Lower leg skin (tissue), 4 donors: ENCODE measurements at places on chromosomes 5 and 9. TPM values are rescaled to one million over a fixed set of nuclear protein-coding genes. Genes with fewer than 3 reads are reported as not detected.

The ECM2 gene
- total RNA-seq: 3.0 TPM

The CATSPER3 gene
- total RNA-seq: not detected

The ATOSB gene
- total RNA-seq: 27.9 TPM

The RABGAP1 gene
- total RNA-seq: 39.2 TPM

The S1PR3 gene
- total RNA-seq: 10.9 TPM

The C7 gene
- 7.8 TPM for total RNA-seq

The CCNI2 gene
- not detected for total RNA-seq

The PTGES gene
- total RNA-seq: 14.4 TPM

The FBN2 gene
- total RNA-seq: 0.15 TPM

DNA sequence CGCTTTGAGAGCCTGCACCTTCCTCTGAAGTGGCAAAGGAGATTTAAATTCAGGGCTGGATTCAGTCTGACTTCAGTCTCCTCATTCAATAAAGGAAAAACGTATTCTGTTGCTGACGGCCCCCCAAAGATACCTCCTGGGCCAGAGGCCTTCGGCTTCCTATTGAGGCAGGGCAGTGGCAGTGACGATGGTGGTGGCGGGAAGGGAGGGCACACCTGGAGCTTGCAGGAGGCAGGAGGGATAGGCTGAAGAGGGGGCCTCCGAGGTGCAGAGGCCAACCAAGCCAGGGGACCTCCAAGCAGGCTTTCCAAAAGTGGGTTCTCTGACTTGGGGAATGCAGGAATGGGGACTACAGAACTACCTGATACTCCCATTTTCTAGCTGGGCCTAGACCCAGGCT, 15.9 kb downstream of the RNF44 start:
- no peak for DNase-seq

GRCh38 chr5:176154821-176155220, 83.4 kb upstream of the SIMC1 start:
- DNase-seq: no peak

DNA sequence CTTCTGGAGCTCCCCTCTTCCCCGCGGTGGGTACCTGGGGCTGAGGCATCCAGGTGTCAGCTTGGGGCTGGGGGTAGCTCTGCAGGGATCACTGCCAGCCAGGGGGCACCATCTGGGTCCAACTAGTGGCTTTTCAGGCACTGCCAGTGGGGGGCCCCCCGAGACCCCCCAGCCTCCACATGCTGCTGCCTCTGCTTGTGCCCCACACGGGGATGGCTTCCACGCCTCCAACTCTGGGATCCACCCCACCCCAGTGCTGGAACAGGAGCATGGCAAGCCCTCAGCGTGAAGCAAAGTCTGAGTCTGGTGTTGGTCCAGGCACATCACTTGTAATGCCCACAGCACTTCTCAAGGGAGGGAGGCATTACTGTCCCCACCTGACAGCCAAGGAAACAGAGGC, 260.5 kb upstream of the MVB12B start:
- DNase-seq: no peak

GRCh38 chr5:10306806-10307205, 896 bp downstream of the CMBL start:
- DNase-seq: no peak

DNA sequence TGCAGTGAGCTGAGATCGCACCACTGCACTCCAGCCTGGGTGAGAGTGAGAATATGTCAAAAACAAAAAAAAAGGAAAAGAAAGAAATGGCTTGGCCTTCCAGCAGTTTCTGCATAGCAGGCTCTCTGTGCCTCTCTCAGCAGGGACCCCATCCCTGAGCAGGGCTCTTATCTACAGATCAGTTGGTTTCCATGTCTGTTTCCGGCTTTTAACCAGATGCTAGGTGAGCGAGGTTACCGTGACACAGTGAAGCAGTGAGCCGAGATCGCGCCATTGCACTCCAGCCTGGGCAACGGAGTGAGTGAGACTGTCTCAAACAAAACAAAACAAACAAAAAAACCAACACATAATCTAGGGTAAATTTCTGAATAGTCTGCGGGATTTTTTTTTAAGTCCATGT, 51.4 kb downstream of the COL5A1 start:
- DNase-seq: no peak

GRCh38 chr9:22590336-22591033, 143.9 kb downstream of the DMRTA1 start:
- no peak for DNase-seq

DNA sequence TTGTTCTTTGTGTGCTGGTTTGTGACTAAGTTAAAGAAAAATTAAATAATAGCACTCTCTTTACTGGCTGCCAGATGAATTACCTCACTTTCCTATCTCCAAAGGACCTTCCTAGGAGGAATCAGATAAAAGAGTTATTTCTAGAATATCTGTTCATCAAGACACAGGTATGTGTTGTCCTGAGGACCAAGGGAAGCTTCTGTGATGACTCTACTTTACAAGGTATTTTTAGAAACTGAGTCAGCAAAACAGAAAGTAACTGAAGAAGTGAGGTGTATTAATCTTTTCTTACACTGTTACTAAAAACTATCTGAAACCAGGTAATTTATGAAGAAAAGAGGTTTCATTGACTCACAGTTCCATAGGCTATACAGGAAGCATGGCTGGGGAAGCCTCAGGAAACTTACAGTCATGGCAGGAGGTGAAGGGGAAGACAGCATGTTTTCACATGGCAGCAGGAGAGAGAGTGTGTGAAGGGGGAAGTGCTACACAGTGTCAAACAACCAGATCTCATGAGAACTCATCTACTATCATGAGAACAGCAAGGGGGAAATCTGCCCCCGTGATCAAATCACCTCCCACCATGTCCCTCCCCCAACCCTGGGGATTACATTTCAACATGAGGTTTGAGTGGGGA, 189.2 kb upstream of the DMAC1 start:
- DNase-seq: no peak

DNA sequence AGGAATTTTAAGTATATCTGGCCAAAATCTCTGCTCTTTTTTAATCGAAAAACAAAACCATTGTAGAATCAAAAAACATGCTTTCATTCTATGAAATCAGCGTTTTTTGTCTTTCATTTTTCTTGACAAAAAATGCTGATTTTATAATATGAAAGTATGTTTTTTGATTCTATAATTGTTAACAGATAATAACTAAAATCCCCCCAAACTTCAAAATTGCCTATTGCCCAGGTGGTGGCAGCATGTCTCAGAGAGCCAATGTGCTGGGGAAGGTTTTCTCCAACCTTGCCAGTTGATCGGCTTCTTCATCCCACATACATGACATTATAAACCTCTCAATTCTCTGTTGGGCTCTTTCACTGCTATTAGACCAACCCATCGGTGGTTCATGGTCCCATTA, 5.1 kb upstream of the SMIM15 start:
- DNase-seq: no peak

- DNase-seq: no peak
Measured at GRCh38 chr5:6705088-6705487, 8.1 kb upstream of the TENT4A start.

DNA sequence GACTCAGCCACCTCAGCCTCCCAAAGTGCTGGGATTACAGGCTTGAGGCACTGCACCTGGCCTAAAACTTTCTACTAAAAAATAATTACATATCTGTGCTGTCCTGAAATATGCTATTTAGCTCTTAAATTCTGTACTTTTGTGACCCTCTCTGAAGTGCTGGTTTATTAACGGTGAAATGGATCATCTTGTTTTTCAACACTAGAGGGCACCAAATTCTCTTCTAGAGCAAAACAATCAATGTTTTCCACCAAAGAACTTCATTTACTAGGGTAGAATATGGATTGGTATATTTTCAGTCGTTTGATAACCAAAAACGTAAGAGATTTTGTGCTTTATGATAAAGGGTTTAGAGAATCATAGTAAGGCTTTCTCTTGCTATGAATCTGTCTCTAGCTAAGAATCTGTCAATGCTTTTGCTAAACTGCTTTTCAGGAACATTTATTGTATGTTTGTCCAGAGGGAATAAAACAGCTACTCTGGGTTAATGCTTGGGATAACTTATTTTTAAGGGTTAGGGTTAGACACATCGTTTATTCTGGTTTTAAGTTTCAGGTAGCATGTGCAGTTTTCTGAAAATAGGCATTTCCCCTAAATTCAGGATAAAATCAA, 63.6 kb downstream of the RNF180 start:
- no peak for DNase-seq

DNA sequence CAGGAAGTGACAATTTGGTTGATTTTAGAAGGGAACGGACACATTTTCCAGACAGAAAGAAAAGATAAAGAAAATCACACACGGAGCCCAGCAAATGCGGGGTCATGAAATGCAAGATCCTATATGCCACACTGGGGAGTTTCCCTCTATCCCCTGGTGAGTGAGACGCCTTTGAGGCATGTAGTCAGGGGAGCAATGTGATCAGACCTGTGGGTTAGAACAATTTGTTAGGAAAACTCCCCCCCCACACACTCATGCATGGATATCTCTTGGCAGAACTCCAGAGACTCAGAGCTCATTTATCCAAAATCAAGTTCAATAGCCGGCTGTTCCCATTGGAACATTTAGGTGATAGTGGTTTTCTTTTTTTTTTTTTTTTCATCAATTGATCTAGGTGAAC, 71.7 kb upstream of the TRIO start:
- no peak for DNase-seq

DNA sequence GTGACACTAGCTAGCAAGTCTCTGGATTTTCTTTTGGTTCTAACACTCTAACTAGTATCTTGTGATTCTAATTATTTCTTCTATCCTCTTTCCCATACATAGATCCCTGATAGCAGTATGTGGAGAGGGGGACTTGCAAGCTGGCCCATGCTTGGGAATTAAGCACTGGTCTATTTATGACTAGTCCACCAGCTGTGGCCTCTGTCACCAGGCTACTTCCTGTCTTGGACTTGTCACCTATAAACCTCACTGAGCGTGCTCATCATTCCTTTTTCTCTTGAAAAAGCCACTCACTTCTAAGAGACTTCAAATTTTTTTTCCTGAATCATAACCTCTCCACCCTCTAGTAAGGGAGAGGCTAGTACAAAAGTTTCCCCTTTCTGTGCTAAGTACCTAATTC, 32.3 kb upstream of the MAMDC2 start:
- DNase-seq: no peak

- DNase-seq: no peak
Measured at GRCh38 chr9:121711281-121711680, 59.8 kb downstream of the DAB2IP start.

DNA sequence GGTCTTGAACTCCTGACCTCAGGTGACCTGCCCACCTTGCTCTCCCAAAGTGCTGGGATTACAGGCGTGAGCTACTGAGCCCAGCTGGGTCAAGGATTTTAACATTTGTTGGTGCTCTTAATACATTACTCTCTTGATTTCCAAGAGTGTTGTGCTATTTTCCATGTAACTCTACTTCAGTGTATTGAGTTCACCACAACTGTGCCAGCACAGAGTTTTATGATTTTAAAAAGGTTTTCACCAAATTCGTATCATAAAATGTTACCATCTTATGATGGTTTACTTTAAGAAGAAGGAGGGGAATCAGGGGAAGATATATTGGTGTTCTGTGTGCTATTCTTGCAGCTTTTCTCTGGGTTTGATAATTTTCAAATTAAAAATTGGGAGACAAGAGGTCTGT, 6.6 kb upstream of the ADGRD2 start:
- DNase-seq: no peak

GRCh38 chr9:73269430-73270101, 117.9 kb downstream of the ANXA1 start:
- no peak for DNase-seq

GRCh38 chr5:159393854-159394274, 63.6 kb upstream of the IL12B start:
- DNase-seq: no peak

DNA sequence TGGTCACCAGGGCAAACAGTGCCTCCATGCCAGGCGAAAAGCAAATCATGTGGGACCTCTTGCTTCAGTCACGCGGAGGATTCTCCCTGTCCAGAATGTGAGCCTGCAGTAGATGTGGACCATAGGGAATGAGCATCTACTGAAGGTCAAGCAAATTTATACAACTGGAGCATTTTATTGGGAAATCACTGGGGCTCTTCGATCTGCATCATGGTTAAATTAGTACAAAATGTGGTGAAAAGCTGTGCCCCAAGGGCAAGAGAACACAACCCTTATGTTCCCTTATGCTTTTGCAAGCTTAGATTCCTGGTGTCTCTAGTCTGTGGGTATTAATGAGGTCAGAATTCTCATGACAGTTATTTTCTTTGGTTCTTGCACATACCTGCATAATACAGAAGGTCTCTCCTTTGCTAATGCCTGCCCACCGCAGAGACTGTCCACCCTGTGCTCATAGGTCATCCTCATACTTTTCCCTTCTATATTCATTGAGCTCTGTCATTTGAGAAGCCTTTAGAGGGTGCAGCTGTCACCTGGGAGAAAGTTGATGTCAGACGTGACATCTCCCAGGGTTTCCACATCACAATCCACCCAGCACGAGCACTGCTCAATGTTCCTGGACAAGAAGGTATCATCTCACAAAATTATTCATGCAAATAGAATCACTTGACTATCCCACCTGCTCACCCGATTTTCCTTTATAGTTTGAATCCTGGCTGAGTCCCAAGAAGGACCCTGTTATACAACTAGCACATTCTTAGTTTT, 111.7 kb downstream of the NXNL2 start:
- DNase-seq: no peak

- no peak for DNase-seq
Measured at GRCh38 chr9:106419829-106420228, 443.1 kb upstream of the ZNF462 start.

- no peak for DNase-seq
Measured at GRCh38 chr5:34490506-34491250, 165.4 kb upstream of the RAI14 start.

DNA sequence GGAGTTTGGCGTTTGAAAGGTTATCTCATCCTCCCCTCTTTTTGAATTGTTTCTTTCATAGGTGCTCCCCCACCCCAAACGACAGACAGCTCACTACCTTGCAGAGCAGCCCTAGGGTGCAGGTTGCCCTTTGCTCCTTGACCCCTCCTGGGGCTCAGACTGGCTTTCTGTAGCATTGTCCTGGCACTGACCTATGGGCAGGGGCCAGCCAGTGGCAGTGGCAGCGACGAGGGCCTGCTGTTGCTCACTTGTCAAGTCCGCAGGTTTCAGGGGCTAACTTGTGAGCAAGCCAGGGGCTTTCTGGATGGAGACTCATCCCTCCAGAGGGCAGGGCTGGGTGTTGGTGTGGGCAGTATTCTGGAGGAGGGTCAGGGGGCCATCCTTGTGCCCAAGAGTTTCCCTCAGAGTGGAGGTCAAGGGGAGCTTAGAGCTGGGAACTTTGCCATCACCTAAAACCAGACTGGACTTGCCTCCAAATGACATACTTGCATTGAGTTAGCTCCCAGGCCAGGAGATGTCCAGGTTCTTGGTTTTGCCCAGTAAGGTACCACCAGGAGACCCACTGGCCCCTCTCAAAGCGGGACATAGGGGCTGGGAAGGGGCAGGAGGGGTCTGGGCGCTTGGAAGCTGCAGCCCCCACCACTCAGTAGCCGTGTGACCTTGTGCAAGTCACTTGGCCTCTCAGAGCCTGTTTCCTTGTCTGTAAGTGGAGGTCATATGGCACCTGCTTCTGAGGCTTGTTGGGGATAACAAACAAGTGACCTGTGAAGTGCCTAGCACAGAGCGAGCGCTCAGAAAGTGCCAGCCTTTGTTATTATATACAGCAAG, 53.5 kb upstream of the CDKN2AIPNL start:
- no peak for DNase-seq
